ENCODE measurements at places on chromosomes 3 and 15.

- DNase-seq, result no peak
These were observed 331.5 kb upstream of the SLCO3A1 start for GRCh38 chr15:91521996-91522395.

DNA sequence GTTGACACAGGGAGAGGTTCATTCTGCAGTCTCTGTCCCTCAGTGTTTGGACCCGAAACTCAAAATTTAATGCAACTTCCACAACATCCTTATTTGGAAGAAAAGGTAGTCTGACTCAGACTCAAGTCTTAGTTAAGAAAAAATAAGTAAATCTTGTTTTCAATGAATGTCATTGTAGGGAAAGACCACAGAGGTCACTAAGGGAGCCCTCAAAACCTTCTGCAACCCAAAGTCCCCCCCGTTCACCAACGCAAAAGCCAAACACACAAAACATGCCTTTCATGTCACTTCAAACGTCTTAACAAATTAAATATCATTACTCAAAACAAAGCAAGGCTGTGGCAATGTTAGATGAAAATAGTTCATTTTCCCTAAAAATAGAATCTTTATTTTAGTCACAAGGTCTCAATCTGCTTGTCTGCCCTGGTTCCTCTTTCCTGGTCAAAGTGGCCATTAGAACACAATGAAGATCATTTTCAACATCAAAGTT lies 20.9 kb upstream of the SSUH2 start:
- DNase-seq, result peak; percentile 21

- DNase-seq, result no peak
These were observed 1151.8 kb upstream of the ALCAM start for GRCh38 chr3:104214937-104215336.

DNA sequence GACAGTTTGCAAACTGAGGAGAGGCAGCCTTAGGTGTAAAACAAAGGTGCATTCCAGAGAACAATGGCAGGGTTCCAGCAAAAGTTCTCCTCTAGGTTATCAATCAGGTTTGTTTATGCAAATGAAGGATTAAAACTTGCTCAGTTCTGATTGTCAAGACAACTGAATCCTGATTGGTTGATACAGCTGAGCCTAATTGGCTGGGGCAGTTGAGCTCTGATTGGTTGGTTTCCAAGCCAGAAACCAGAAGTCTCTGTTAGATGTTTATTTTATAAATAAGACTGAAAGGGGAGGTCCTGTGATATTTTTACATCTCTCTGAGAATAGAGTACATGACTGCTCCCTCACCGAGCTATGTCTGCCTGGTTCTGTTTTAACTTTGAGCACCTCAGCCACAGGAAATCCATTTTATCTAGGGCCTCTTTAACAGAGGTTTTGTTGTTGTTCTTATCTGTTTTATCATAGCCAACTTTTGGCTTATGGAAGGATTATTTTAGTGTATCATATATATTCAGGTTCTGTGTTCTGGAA lies 37.8 kb downstream of the PPM1L start:
- DNase-seq, result no peak

DNA sequence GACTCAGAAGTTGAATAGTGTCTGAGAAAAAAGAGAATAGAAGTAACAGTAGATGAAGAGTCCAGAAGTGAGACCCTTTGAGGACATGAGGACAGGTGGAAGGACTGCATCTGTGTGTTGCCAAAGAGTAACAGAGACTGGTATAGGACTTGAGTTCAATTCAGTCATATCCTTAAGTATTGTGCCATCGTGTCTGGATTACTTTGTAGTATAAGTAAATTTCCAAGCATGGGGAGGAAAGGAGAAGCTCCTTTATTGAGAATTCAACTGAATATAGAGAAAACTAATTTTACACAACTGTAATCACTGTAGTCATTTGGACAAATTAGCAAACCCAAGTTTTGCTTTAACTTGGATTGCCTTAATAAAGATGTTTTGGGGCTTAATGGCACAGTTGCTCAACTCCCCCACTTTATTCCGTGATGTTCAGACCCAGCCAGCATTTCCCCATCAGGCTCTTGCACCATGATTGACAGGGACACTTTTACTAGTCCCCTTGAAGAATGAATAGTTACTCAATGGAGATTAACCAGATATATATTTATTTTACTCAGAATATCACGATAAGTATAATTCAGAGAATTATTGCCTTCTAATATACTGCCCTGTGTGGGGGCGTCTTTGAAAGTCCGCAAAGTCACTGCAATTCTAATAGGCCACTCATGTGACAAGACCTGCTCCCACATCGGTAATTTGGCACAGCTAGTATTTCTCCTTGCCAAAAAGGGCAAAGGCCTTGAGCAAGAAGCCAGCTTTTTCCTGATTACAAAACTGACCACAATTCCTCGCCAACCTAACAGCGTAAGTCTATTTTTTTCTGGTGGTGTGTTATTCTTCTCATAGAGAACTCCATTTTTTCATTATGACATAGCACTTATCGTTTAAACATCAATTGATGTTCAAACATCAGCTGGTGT lies 61.3 kb downstream of the PPARG start:
- DNase-seq, result peak; percentile 84

DNA sequence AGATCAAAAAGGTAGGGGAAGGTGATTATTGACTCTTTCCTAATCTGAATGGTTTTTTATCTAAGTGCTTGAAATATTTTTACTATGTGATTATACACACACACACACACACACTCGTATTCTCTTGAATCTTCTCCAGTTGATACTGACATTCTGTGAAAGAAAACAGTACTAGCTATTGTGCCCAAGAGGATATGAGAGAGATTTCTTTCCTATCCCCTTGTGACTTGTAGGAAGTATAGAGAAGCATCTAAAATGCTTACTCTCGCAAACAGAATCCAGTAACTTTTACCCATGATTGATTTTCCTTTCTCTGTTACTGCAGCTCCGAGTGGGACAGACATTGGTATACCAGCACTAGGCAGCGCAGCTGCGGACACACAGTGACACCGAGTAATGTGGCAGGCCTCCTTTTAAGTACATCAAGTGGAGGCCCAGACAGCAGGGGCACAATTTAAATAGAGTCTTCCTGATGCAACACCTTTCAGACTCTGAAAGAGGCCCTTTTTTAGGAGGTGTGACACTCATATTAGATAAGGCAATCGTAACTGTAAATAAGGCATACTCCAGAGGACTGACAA lies 421.0 kb upstream of the CNTN4 start:
- DNase-seq, result no peak

- no peak for DNase-seq
These were observed 46.8 kb downstream of the PDHB start for GRCh38 chr3:58386626-58387365.

DNA sequence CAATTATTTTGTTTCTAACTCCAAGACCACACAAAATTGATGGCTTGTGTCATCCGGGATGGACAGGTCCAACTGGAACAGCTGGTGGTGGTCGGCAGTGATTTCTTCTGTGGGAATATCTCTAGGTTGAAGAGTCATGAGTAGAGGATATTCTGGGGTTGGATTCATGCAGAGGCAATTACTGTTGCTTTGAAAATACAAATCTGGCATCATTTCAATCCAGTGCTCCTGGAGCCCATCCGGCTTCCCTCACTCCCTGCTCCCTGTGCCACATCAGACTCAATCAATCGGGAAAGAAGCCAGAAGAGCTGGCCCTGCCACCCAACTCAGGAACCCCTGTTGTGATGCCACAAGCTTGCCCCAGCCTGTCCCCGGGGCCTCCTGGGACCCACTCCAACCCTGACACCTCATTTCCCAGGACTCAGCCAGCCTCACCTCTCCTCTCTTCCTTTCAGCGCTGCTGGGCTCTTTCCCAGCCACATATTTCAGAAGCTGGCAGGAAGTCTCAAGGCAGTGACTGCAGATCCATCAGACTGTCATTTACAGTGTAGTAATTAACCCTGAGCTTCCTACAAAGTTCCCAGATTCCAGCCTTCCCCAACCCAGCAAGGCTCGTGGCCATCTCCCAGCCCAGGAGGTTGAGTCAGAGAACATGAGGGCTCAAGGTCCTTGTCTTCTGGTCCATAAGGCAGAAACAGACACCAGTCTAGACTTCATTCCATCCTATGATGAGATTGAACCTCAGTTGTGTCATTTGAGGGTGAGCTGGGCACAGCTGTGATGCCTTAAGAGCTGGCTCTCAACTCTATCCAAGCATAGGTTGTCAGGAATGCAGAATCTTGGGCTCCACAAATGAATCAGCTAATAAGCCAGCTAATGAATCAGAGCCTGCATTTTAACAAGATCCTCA lies 114.0 kb downstream of the FAM174B start:
- no peak for DNase-seq

DNA sequence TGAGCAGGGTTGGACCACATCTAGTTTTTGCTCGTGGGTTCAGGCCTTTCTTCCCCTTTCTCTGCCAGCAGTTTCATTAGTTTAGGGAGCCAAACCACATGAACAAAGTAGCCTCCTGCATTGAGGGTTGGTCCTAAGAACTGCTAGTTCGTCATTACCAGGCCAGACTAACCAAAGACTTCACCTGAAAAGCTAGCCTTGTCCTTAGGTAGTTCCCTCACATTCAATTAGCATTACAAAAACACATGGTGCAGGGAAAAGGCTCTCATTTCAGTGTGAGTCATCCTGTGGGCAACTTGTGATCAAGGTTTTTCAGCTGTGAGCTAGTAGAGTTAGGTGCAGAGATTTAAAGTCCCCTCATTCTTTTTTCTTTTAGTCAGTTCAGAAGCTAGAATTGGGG lies 279.3 kb upstream of the CTNNB1 start:
- DNase-seq, result peak; percentile 37

DNA sequence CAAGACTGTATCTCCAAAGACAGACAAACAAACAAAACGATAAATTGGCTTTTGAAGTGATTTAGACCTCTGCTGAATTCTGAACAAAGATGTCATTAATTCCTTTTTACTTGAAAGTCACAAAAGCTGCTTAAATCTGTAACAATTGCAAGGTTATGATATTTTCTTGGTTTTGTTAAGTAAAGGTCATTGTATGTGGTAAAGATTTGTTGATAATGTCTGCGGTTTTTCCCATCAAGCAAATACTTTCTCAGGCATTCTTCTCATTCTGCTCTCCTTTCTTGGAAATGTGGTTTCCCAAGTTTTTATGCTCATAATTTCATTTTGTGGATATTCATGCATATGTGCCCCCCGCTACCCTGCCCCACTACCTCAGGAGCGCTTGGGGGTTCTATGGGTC lies 116.5 kb downstream of the SLMAP start:
- DNase-seq, result no peak

DNA sequence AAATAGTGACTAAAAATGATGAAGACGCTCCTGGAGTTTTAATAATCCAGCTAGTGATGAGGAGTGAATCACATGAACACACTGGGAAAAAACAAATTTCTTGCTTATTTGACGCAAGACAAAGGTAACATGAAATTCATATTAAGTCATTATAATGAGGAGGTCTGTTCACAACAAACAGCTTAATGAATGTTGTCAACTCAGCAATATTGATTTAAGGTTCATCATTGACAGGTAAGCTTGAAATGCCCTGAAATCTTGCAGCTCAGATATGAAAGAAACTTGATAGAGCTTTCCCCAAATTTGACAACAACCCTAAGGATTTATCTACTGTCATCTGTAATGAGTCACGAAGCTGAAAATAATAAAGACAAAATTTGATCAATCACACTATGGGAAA lies 108.1 kb upstream of the SELENOK start:
- no peak for DNase-seq

- DNase-seq, result no peak
These were observed 100.3 kb downstream of the MECOM start for GRCh38 chr3:169562988-169563774.

DNA sequence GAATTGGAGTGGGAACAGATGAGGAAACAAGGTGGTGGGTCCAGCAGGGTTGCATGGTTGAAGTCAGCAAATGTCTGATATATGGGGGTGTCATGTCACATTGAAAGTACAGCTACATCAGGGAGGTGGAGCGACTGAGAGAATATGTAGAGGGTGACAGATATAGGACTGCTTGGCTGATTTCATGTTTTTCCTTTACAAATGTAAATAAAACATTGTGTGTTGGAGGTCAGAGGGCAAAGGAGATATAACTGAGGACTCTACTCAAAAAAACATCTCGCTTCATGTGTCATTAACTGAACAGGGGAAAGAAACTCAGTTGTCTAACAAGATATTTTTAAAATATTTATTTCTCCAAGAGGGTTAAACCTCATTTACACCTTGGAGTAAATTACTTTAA lies 177.7 kb downstream of the TIGIT start:
- no peak for DNase-seq

DNA sequence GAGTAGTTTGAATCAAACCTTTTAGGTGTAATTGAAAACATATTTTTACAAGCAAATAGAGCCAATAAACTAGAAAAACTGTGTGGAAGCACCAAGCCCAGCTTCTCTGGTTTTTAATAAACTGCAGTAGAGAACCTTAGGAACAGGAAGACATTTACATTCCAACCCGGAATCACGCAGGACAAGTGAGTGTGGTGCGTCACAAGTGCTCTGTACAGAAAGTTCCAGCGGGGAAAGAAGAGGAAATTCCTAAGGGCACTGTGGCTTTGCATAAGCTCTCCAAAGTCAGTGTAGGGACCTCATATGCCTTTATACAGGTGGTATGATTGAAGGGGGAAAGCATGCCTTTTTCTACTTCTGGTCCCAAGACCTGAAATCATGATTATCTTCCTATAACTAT lies 21.6 kb downstream of the COL8A1 start:
- no peak for DNase-seq

GRCh38 chr15:79560384-79560783 lies 128.2 kb downstream of the MINAR1 start:
- no peak for DNase-seq

- DNase-seq, result no peak
These were observed 888 bp downstream of the TMOD3 start for GRCh38 chr15:51830276-51830806.

GRCh38 chr15:69758291-69758771 lies 305.7 kb downstream of the RPLP1 start:
- no peak for DNase-seq

- DNase-seq, result peak; percentile 8
These were observed 28.2 kb upstream of the XIRP1 start for GRCh38 chr3:39220407-39221140.

DNA sequence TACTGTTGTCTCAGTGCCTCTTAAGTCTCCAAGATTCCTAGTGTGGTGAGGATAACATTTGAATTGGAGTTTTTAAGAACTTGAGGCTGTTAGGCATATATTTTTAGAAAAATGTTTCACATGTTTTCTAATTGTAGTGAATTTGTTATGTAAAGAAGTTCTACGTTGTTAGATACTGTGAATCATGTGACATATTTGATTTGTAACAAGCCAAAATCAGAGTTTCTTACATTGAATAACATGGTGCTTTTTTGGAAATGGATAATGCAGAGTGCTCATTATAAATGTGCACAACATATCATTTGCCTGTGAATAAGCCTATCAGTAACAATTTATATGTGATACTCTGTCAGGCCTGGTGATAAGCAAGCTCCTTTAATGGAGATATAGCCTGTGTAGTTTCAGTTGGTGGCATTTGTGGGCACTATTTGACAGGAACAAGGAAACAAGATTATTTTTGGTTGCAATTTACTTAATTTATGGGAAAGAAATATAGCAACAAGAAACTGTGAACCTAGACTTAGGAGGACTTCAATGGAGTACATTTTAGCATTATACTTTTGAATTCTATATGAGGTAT lies 328.8 kb downstream of the ARPP21 start:
- no peak for DNase-seq

- DNase-seq, result peak; percentile 15
These were observed 331.5 kb upstream of the CFAP20DC start for GRCh38 chr3:59381282-59381681.
